Fibroblast of the aortic adventitia (primary cell): ENCODE measurements at places on chromosomes 4 and X. TPM values are rescaled to one million over a fixed set of nuclear protein-coding genes. Genes with fewer than 3 reads are reported as not detected.

AWAT1 gene
- not detected in 2 replicates for total RNA-seq

AMBN gene
- not detected in 2 replicates for total RNA-seq

WDFY3 gene
- total RNA-seq: 26.8 and 86.9 TPM in 2 replicates

HERC5 gene
- total RNA-seq: 1.5 and 16.1 TPM in 2 replicates

GPRASP1 gene
- 2.5 and 11.5 TPM in 2 replicates for total RNA-seq

PDE5A gene
- 29.3 and 146 TPM in 2 replicates for total RNA-seq

AFP gene
- 0.90 TPM in 1 of 2 replicates, not detected in the other for total RNA-seq

GAB3 gene
- total RNA-seq: 1.2 and 4.2 TPM in 2 replicates

IRAK1 gene
- 37.1 and 80.5 TPM in 2 replicates for total RNA-seq

USP17L15 gene
- not detected in 2 replicates for total RNA-seq

MAGEA9B gene
- not detected in 2 replicates for total RNA-seq
